Occipital lobe (tissue), 3 donors: ENCODE measurements at places on chromosomes 7 and 10. TPM values are rescaled to one million over a fixed set of nuclear protein-coding genes. Genes with fewer than 3 reads are reported as not detected.

The HOXA4 gene
- not detected for total RNA-seq

GRCh38 chr7:6705959-6706665 is 635 bp downstream of the ZNF12 start:
- no peak for DNase-seq

DNA sequence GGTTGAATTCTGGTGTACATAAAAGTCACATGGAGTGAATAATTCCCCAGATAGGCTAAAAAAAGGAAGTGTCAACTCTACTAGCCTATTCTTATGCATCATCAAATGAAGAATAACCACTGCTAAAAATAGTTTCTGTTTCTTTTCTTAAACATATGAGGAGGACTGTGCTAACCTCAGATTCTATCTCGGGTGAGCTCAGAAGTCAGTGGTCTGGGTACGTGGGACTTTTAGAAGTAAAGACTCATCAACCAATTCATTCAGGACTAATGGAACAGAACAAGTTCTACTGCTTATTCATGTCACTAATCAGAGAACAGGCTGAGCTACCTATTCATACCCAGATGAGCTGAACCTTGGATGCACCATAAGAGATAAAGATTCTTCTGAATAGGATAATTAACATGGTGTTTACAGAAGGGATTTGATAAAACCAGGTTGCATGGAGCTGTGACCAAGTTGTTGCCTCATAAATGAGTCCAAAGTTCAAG is 9.5 kb upstream of the ASAH2 start:
- DNase-seq = no peak

The TMEM139 gene
- total RNA-seq = 0.31 TPM

The SPDYE2 gene
- total RNA-seq = not detected

The DENND2A gene
- 16.4 TPM for total RNA-seq

GRCh38 chr7:30279653-30279904 is 4.8 kb upstream of the ZNRF2 start:
- DNase-seq = no peak

The UPP1 gene
- 1.4 TPM for total RNA-seq

- DNase-seq = no peak
These were observed 5.1 kb upstream of the ZNF32 start for GRCh38 chr10:43653746-43654145.

- no peak for DNase-seq
These were observed 61.0 kb upstream of the INSYN2A start for GRCh38 chr10:127257395-127257794.

DNA sequence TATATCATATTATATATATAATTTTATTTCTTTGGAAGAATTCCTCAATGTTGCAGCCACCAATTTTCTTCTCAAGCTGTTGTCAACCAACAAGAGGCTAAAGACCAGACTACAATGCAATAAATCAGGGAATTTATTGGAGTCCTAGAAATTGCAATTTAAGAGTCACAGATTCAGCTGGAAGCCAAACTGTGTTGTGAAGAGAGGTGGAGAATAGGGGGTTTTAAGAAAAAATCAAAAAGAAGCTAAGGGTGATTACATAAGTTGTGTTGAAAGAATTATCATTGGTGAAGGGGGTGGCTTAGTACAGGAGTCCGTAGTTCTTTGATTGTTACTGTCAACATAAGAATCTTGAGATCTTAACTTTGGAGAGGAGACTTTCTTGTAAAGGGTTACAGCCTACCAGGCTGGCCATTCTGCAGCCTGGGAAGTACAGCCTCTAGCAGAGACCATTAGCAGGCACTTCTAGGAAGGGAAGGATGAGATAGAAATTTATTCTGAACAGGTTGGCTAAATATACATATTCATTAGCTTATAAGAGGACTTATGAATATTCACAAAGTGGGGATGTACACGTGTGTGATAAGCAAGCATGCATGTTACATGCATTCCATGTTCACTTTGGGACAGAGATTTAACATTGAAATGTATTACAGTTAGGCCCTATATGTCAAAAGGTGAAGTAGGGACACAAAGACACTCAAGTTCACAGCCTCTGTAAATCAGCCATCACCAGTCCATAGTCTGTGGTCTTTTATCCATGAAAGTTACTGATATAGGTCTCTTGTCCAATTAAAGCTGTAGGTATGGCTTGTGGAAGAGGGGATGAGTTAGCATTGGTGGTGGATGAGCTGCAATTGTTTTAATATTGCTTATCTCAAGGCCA is 8.3 kb upstream of the TMEM168 start:
- DNase-seq = no peak

GRCh38 chr10:30285970-30286369 is 63.1 kb downstream of the MTPAP start:
- no peak for DNase-seq

DNA sequence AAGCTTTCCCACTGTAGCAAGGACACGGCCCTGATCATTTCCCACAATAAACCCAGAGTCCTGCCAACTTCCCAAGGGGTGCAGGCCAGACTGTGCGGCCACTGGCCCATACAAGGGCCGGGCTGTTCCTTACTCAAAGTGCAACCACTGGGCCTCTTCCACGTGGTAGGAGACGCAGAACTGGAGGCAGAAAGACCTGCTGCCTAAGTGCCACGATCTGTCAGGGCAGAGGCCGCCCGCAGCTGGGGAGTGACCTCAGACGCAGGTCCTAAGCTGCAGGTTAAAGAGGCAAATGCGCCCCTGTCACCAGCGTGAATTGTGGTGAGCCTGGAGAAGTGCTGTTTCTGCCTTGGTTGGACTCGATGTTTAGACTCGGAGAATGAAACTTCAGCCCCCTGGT is 26.2 kb downstream of the GPER1 start:
- no peak for DNase-seq

The LBX1 gene
- not detected for total RNA-seq

The ARHGEF5 gene
- 1.4 TPM for total RNA-seq

DNA sequence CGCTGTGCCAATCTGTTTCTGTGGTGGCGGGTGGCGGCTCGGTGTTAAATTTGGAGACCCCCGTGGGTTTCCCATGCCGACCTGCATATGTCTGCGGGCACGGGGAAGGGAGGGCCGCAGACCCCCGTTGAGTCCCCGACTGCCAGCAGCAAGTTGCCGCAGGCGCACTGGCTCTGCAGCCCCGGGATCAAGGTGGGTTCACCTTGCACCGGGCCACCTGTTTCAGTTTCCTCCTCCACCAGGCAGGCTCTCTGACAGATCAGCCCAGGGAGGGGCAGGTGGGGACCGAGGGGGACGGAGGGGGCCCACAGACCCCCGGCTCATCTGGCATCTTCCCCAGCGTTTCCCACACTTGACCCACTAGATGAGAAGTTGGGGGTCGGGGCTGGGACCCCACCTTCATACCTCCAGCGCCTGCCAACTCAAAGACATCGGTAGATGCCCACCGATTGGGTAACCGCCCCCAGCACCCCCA is 95.9 kb downstream of the CUX1 start:
- DNase-seq = no peak

DNA sequence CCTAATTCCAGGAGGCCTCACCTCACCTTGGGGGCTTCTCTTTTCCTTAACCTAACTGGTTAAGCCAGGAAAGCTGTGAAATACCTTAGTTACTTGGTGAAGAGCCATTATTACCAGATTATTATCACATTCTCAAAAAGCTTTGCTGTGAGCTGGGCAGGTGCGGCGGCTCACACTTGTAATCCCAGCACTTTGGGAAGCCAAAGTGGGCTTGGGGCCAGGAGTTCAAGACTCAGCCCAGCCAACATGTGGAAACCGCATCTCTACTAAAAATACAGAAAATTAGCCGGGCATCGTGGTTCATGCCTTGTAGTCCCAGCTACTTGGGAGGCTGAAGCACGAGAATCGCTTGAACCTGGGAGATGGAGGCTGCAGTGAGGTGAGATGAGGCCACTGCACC is 102.4 kb upstream of the KLF6 start:
- DNase-seq = no peak
